ENCODE measurements at places on chromosomes 13 and 19.

- DNase-seq: no peak
Observed at GRCh38 chr13:113765564-113765910, 6.5 kb downstream of the TMEM255B start.

- DNase-seq: no peak
Observed at GRCh38 chr19:32866564-32867265, 2.9 kb downstream of the SLC7A9 start.

- no peak for DNase-seq
Observed at GRCh38 chr13:51325837-51326236, 13.7 kb upstream of the SERPINE3 start.

GRCh38 chr19:43474487-43474886, 9.1 kb upstream of the LYPD3 start:
- DNase-seq: no peak

DNA sequence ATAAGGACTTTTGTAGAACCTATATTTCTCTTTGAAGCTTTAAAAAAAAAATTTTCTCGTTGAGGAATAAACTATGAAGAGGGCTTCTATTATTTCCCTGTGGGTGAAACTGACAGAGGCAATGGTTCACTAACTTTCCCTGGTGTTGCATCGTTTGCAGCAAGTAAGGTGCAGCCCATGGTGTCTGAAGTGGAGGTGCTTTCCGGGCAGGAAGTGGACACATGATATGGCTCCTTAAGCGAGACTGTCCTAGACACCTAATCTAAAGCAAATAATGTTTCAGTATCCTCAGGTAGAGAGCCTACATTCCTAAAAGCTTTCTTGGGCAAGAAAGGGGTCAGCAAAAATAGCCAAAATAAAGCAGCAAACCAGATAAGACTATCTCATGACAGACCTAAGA, 437.6 kb upstream of the ARGLU1 start:
- no peak for DNase-seq

DNA sequence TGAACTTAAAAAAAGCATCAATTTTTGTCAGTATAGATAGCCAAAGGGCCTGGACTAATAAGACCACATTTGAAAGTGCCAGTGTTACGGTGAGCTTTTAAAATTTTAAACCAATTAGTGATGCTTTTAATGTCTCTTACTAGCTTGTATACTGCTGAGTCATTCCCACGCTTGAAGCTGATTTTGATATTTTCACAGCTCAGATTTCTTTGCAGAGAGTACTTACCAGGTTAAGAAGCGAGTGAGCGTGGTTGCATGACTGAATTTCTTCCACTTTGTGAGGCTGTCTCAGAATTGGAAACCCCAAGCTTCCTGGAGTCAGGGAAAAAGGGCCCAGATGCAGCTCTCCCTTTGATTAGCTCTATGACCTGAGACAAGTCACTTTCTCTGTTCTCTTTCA, 74.5 kb upstream of the NBEA start:
- DNase-seq: peak; percentile 3

DNA sequence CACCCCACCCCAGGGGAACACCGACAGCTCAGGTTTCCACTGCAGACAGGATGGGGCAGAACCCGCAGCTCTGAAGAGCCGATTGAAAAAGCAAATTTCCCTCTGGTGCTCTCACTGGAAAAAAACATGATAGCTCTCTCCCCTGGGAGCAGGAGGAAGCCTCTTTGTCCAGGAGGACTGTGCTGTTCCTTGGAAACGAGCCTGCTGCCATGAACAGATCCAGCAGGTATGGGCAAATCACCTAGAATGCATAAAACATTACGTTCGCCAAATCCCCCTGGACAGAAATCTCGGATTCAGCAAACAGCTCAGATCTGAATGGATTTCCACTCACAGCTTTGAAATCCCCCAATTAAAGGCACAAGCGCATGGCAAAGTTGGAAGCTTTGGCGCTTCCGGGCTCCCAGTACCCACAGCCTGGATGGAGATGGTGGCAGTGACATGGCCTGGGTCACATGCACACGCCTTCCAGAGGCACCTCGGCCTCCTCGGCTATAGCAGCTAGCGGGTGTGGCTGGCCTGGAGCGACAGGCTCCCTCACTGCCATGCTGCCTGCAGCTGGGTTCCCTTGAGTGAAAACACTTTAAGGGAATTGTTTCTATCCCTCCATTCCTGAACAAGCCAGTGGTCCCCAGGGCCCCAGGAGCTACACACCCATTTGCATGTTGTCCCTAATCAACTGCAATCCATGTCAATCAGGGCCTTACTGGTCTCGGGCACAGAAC, 59.1 kb downstream of the CEBPG start:
- DNase-seq: no peak

Measured in COLO829 (cell line).